ENCODE measurements at places on chromosomes 11 and 22. TPM values are rescaled to one million over a fixed set of nuclear protein-coding genes. Genes with fewer than 3 reads are reported as not detected.

C11orf42 gene
- total RNA-seq: not detected

CSRP3 gene
- total RNA-seq: not detected

ILK gene
- 126 TPM for total RNA-seq

ACTN3 gene
- total RNA-seq: under 0.01 TPM

APOL5 gene
- total RNA-seq: not detected

PAX6 gene
- total RNA-seq: 0.76 TPM

E2F8 gene
- 1.1 TPM for total RNA-seq

TSSC4 gene
- 30.1 TPM for total RNA-seq

CPSF7 gene
- total RNA-seq: 34.3 TPM

VSIG10L2 gene
- total RNA-seq: 0.39 TPM

NOX4 gene
- 0.13 TPM for total RNA-seq

Measured in articular chondrocyte of knee joint (primary cell).